ENCODE measurements at places on chromosomes 3 and 15. TPM values are rescaled to one million over a fixed set of nuclear protein-coding genes. Genes with fewer than 3 reads are reported as not detected.

- no peak overlapping the region for H3K4me3 ChIP-seq
- H3K4me1 ChIP-seq: peaks cover 11% of the 10 kb centered on the region
- no peak overlapping the region for H3K27ac ChIP-seq
- no peaks in the 10 kb centered on the region for H3K27me3 ChIP-seq
- no peak for DNase-seq
- H3K36me3 ChIP-seq: no peaks in the 10 kb centered on the region
Measured at GRCh38 chr15:88655800-88656488, 17.1 kb downstream of the ISG20 start.

The SLC28A1 gene
- total RNA-seq: not detected

The CHRFAM7A gene
- total RNA-seq: not detected

- H3K4me3 ChIP-seq: no peak overlapping the region
- H3K4me1 ChIP-seq: peaks cover 4% of the 10 kb centered on the region
- H3K36me3 ChIP-seq: peaks cover 28% of the 10 kb centered on the region
- H3K27ac ChIP-seq: no peak overlapping the region
- no peak for DNase-seq
- H3K27me3 ChIP-seq: no peaks in the 10 kb centered on the region
Measured at GRCh38 chr15:101669744-101670143, 17.6 kb upstream of the TM2D3 start.

DNA sequence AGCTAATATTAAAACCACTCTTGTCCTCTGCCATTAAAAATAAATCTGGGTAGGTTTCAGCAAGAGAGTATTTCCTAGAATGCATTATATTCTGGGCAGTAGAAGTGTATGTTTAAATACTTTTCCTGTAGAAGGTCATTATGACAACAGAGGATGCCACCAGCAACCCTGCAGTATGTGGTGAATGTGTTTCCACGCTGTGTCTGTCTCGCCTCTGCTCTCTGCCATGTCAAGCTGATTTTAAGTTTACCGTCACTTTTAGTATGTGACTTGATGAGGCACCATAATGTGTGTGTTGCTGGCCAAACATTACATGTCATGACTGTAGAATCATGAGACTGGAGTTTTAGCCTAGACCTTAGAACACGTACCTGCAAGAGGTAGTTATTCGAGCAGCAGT, 211.2 kb downstream of the LPP start:
- H3K4me1 ChIP-seq: peaks cover 9% of the 10 kb centered on the region
- no peaks in the 10 kb centered on the region for H3K27me3 ChIP-seq
- peaks cover 1% of the 10 kb centered on the region for H3K36me3 ChIP-seq

The CALML4 gene
- 0.36 TPM for total RNA-seq

The RASL12 gene
- total RNA-seq: under 0.01 TPM

DNA sequence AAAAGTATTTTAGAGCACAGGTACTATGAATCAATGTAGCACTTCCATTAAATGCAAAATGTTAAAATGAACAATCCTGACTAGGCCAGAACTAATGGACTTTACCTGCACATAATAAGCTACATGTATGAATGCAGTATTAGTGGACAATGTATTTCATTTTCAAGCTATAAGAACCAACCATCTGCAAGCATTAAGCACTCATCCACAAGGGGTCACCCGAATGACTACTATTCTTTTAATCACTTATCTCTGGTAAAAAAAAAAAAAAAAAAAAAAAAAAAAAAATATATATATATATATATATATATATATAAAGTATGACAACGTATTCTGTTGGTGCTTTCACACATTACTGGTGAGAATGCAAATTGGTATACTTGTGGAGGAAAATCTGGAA, 7.2 kb downstream of the HERC1 start:
- H3K27me3 ChIP-seq: no peaks in the 10 kb centered on the region
- H3K27ac ChIP-seq: no peak overlapping the region
- DNase-seq: peak; percentile 48

DNA sequence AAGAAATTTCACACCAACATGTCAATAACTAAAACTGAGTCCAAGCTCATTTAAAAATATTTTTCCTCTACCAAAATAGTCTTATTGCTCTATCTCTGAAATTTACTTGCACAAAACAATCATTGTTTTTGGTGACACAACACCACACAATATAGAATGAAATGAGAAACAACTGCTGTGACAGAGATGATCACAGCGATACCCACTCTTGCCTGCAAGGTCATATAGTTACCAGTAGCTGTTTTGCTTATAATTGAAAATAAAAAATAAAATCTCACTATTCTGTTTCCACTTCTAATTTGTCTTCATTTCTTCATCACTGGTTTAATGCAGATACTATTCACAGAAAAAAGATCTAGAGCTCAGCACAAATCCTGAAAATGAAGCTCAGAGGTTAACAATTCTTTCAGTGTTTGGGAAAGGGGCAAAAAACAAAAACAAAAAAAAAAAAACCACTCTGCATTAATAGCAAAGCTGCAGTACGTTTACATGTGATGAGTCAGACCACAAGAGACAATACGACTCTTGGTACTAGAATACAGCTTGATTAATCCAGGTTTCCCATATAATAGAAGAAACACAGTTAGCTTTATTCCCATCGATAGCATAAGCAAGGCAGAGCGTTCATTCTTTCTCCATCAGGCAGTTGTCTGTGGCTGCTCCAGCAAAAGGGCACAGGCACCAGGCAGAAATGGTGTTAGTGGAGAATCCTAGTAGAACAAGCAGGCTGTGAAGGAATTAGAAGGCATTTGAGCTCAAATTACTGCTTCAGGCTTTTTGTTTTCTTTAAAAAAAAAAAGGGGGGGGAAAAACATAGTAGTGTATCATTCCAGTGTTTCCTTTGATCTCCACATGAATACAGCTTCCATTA, 773 bp downstream of the ANKRD28 start:
- H3K4me3 ChIP-seq: peak overlapping the region; percentile 80
- peaks cover 4% of the 10 kb centered on the region for H3K4me1 ChIP-seq
- DNase-seq: peak; percentile 77
- peaks cover 4% of the 10 kb centered on the region for H3K36me3 ChIP-seq

The ANKRD34C gene
- not detected for total RNA-seq

GRCh38 chr3:41893977-41894376, 67.9 kb downstream of the ULK4 start:
- no peak overlapping the region for H3K27ac ChIP-seq
- no peak overlapping the region for H3K4me3 ChIP-seq
- DNase-seq: peak; percentile 62
- H3K27me3 ChIP-seq: no peaks in the 10 kb centered on the region
- H3K36me3 ChIP-seq: no peaks in the 10 kb centered on the region

DNA sequence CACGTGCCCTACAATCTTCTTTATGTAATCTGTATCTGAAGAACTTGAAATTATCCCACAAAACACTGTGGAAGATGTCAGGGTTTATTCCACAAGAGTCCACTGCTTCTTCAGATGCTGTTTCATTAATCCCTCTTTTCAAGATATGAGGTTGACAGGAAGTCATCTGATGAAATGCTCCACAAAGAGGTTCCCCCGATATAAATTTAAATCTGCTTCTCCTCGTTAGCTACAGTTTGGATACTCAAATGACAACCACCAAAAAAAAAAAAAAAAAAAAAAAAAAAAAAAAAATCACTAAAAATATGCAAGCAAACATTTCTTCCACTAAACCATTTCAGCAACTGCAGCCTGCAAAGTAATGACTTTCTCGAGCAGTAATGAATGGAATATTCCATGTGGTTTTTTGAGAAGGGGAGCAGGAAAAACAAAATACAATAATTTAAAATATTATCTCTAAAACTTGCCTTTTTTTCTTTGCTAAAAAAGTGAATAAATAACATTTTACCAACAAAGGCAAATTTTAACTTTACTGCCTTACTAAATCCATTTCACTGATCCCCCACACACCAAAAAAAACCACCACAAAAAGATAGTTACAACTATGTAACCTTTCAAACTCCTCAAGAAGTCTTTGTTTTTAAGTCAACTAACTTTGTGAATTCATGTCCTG, 37.8 kb downstream of the DLG1 start:
- no peaks in the 10 kb centered on the region for H3K27me3 ChIP-seq
- no peak overlapping the region for H3K4me3 ChIP-seq
- peaks cover 2% of the 10 kb centered on the region for H3K4me1 ChIP-seq
- DNase-seq: no peak
- H3K27ac ChIP-seq: no peak overlapping the region

The ACAN gene
- 0.54 TPM for total RNA-seq

DNA sequence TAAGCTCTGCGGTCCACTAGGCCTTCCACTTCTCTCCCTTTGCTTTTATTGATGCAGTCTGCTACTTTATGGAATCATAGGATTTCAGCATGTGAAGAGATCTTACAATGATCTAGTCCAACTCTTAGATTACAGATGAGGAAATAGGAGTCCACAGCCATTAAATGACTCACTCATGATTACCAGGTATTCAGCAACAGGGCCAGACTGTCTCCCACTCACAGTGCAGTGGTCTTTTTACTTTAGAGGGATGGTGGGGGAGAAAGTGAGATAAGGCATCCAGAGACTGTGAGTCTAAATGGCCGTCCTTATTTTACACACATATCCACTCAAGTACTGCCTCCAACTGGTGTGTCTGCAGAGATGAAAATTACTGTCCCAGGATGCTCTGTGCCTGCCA, 88.5 kb upstream of the SKOR1 start:
- no peaks in the 10 kb centered on the region for H3K36me3 ChIP-seq
- no peak overlapping the region for H3K27ac ChIP-seq
- H3K27me3 ChIP-seq: no peaks in the 10 kb centered on the region

Measured in IMR-90 (cell line).